ENCODE measurements at places on chromosomes 16 and 17.

GRCh38 chr17:4182043-4182442, 39.0 kb downstream of the CYB5D2 start:
- no peak for DNase-seq

- DNase-seq: no peak
Observed at GRCh38 chr17:163514-164098, 17.8 kb downstream of the DOC2B start.

DNA sequence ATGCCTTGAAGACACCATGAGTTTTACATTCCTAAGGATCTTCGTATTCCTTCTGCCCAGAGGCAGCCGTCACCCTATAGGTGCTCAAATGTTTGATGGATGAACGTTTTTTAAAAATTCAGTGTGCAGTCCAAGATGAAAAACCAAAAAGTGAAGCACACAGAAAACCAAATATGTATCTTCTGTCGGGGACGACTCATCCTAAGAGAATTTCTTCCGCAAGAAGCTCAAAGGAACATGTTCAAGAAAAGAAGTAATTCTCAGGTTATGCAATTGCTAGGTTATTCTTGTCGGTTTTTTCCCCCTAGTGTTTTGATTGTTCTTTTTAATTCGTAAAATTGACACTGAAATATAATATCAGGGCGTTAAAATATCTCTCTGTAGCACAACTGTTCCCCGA, 1.4 kb downstream of the CENPV start:
- DNase-seq: no peak

DNA sequence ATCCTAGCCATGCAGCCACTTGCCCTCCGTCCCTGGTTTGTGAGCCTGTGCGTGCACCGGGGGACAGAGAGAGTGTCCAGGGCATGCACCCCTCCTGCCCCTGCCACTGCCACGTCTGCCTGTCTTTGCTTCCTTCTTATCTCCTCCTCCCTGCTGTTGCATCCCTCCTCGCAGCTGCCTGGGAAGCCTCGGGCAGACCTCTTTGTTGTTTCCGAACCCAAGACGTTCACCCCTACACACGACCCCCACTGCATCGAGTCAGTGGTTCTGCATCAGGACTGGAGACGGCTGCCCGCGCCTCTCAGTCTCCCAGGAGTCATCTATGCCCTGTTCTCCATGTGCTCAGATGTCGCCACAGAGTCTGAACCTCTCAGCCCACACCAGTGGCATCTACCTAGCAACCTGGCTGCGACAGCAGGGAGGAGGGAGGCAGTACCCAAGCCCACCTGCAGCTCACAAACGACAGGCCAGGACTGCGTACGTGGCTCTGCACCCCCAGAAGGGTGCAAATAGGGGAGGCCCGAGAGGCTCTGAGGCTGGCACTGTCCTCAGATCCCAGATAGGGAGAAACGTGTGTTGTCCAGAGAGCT, 5.2 kb downstream of the TIMP2 start:
- DNase-seq: no peak

- DNase-seq: no peak
Observed at GRCh38 chr17:17415006-17415405, 61.8 kb upstream of the MED9 start.

DNA sequence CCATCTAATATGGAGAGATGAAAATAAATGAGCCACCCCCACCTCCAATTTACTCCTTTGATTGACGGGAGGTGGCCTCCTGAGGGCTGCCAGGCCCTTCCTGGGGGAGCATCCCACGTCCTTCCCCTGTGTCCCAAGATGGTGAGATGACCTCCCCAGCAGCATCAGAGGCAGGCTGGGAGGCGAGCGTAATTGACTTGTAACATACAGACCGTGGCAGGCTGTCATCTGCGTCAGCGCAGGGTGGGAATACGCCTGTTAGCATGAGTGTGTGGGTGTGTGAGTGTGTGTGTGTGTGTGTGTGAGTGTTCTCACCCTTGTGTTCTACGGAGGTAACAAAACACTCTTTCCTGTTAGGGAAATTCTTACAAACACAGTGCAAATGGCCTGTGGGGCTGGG, 156.9 kb upstream of the CIBAR2 start:
- no peak for DNase-seq

GRCh38 chr17:62657690-62658089, 30.2 kb downstream of the MRC2 start:
- DNase-seq: no peak

DNA sequence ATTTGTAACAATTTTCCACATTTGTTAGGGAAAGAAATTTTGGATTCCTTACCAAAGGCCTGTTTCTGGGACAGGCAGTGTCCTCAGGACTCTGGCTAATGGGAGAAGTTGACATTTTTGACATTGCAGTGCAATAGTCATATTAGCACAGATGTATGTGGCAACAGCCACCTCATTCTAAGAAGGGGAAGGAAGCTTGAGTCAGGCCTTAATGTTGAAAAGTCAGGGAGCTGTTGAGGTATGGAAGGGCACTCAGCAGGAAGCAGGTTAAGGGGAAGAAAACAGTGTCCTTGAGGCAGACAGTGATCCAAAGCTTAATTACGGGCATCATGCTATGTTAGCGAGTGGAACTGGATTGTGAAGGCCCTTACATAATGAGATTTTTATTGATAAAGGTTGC, 20.9 kb downstream of the AKTIP start:
- DNase-seq: no peak

GRCh38 chr17:56700919-56701420, 107.5 kb downstream of the NOG start:
- DNase-seq: no peak

- no peak for DNase-seq
Observed at GRCh38 chr16:63426275-63426870, 1390.1 kb upstream of the CDH8 start.

DNA sequence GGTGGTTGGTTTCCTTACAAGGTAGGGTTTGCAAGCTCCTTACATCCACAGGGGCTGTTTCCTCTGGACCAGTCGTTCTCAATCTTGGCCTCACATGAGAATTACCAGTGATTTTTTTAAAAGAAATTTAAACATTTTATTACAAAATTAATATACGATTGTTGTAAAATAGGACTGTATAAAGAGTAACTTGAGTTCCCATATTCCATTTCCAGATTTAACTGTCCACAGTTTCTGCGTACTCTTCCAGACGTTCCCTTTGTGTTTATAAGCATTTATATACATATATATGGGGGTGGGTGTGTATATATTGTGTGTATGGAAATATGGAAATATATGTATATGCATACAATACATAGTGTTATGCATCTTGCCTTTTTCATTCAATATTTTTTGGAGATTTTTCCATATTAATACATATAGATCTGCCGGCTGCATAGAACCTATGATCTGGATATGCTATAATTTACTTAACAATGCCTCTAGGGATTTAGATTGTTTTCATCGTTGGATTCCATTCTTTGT, 31.5 kb downstream of the HLF start:
- DNase-seq: no peak

DNA sequence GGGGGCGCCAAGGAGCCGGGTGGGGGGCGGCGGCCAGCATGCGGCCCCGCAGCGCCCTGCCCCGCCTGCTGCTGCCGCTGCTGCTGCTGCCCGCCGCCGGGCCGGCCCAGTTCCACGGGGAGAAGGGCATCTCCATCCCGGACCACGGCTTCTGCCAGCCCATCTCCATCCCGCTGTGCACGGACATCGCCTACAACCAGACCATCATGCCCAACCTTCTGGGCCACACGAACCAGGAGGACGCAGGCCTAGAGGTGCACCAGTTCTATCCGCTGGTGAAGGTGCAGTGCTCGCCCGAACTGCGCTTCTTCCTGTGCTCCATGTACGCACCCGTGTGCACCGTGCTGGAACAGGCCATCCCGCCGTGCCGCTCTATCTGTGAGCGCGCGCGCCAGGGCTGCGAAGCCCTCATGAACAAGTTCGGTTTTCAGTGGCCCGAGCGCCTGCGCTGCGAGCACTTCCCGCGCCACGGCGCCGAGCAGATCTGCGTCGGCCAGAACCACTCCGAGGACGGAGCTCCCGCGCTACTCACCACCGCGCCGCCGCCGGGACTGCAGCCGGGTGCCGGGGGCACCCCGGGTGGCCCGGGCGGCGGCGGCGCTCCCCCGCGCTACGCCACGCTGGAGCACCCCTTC, 484 bp downstream of the FZD2 start:
- DNase-seq: peak; percentile 27

DNA sequence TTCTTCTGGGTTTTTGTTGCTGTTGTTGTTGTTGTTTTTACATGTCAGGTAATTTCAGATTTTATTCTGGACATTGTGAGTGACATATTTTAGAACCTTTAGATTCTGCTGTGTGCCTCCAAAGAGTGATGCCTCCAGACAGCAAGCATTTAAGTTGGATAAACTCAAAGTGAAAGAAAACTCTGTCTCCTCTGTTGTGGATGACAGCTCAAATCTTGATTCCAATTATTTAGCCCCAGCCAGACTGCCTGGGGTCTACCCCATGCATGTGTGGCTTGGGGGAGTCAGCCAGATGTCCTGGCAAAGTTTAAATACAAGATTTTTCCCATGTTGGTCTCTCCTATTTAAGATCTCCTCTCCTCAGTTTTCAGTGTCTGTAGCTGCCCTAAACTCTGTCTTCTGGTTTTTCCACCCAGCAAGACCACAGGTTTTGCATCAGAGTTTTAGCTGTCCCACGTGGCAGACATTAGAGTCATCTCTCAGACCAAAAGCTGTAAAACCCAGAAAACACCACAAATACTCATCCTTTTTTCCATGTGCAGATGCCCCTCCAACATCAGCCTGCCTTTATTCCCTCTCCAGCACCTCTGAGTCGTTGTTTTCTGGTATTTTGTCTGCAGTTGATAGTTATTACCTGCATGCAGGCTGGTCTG, 19.4 kb upstream of the ZNF469 start:
- DNase-seq: no peak

DNA sequence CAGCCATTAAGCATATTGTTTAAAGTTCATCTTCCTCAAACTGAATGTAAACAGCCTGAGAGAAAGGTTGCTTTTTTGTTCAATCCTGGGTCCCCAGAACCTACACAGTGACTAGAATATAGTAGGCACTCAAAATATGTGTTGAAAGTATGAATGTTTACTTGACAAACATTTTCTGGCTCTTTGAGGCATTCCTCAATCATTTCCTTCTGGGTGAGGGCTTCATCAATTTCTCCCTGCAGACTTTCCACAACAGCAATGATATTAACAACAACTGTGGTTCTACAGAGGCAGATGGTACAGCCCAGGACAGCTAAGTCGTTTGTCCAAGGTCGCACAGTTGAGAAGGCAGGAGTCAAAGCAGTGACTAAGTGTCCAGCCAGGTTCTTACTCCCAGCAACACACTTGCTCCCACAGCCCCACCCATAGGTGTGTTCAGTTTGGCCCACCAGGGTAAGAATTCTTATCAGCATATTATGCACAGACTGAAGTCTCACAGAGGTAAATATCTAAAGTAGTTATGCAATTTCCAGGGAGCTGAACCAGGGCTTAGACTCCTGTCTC, 61.1 kb downstream of the HS3ST3B1 start:
- DNase-seq: no peak

DNA sequence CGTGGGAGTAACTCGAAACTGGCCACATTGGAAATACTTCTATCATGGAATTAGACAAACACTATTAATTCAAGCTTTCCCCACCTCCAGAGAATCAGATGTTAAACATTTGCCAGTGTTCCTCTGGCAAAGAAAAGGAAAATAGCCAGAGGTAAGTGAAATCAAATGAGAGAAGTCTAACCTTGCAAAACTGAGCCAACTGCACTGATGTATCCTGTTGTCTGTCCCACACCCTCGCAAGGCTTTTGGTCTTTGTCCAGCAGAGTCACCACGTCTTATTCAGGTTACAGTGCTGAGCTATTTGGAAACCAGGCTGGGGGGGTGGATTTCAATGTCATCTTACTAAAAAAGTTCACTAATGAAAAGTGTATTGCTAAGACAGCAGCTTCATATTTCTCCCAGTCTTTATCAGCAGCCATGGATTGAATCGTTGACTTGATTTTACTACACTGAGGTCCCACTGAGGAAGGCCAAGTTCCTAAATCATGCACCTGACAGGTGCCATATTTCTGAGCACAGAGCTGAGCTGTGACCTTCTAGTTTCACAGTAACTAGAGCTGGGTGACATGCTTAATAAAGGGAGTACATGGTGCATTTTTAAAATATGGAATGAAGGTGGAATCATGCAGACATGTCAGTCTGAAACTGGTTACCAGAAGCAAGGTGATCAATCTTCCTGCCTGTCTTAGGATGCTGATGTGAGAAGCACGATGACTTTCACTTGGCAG, 85.2 kb upstream of the HSBP1 start:
- DNase-seq: no peak

GRCh38 chr17:28985950-28986713, 19.7 kb downstream of the SEZ6 start:
- no peak for DNase-seq

DNA sequence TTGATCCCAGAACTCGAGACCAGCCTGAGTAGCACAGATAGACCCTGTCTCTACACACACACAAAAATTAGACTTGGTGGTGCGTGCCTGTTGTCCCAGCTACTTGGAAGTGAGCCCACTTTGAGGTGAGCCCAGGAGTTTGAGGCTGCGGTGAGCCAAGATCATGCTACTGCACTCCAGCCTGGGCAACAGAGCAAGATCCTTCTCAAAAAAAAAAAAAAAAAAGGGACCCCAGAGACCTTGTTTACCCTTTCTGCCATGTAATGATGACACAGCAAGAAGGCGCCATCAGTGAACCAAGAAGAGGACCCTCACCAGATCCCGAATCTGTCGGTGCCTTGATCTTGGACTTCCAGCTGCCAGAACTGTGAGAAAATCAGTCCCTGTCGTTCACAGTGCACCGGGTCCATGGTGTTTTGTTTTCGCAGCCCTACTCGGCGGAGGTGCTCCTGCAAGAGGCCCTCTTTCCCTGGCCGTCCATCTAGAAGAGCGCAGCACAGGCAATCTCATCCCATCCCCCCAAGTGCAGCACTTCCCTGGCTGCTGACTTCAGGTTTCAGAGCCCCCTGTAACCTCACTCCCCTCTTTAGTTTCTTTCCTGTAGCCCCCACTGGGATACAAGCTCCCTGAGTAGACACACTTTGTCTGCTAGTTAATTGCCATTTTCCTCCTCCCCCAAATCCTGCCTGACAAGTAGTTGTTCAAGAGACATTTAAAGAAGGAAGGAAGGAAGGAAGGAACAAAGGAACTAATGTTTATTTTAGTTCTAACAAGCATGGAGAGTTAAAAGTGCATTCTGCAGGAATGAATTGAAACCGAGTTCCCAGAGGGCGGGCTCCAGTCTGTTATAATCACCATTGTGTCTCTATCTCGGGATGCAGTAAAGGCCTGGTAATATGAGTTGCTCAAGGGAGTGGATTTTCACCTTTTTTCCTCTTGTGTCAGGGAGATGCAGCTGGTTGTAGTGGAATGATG, 115.3 kb downstream of the SNX29 start:
- no peak for DNase-seq

DNA sequence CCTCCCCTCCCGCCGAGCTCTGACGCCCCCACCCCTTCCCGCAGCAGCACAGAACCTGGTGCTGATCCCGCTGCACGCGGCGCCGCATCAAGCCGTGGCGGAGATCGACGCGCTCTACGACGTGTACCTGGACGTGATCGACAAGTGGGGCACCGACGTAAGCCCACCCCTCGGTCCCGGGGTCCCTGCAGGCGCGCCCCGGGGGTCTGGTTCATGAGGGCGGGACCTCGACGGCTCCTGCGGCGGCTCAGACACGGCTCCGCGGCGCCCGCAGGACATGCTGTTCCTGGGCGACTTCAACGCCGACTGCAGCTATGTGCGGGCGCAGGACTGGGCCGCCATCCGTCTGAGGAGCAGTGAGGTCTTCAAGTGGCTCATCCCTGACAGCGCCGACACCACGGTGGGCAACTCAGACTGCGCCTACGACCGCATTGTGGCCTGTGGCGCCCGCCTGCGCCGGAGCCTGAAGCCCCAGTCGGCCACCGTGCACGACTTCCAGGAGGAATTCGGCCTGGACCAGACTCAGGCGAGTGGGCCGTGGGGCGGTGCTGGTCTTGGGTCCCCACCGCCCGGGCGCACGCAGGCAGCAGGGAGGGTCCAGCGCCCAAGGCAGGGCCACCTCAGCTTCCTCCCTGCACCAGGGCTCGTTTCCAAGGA, 1.4 kb downstream of the DNASE1L2 start:
- DNase-seq: no peak

All from CD4-positive, alpha-beta T cell (primary cell).